Psoas muscle (tissue), 8 donors: ENCODE measurements at places on chromosomes 2 and 18. TPM values are rescaled to one million over a fixed set of nuclear protein-coding genes. Genes with fewer than 3 reads are reported as not detected.

CHAC2 gene
- total RNA-seq: 5.5 TPM

FEZ2 gene
- 61.5 TPM for total RNA-seq

ESPNL gene
- total RNA-seq: not detected

HDLBP gene
- total RNA-seq: 526 TPM

SLC14A1 gene
- 4.8 TPM for total RNA-seq

EFHD1 gene
- 6.9 TPM for total RNA-seq

RAD51AP2 gene
- not detected for total RNA-seq

LDLRAD4 gene
- 3.8 TPM for total RNA-seq

GRHL1 gene
- total RNA-seq: 0.53 TPM

DNAJC5G gene
- total RNA-seq: not detected

DIS3L2 gene
- total RNA-seq: 16.0 TPM

ASPRV1 gene
- 1.0 TPM for total RNA-seq

RPRM gene
- not detected for total RNA-seq

C2orf74 gene
- 14.2 TPM for total RNA-seq

KRCC1 gene
- total RNA-seq: 22.9 TPM

GPR55 gene
- not detected for total RNA-seq
